ENCODE measurements at places on chromosomes 6 and 20.

GRCh38 chr20:61631751-61632150, 379.7 kb downstream of the CDH4 start:
- no peak for DNase-seq

- DNase-seq: peak; percentile 83
These were observed 800 bp downstream of the RWDD2A start for GRCh38 chr6:83193747-83194566.

DNA sequence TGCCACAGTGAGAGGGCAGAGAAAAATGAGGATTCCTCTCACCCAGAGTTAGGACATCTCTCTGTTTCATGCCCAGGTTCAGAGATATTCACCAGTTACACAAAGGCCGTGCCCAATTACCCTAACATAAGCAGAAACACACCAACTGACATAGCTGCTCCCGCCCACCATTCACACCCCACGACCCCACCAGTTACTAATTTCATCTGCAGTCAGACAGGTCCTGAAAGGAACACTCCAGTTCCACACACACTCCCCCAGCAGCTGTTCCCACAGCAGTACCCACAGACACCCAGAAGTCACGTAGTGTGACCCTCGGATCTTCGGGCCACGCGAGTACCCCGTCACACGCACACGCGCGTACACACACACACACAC, 532 bp downstream of the TMEM74B start:
- no peak for DNase-seq

GRCh38 chr6:16154904-16155303, 26.0 kb downstream of the MYLIP start:
- no peak for DNase-seq

DNA sequence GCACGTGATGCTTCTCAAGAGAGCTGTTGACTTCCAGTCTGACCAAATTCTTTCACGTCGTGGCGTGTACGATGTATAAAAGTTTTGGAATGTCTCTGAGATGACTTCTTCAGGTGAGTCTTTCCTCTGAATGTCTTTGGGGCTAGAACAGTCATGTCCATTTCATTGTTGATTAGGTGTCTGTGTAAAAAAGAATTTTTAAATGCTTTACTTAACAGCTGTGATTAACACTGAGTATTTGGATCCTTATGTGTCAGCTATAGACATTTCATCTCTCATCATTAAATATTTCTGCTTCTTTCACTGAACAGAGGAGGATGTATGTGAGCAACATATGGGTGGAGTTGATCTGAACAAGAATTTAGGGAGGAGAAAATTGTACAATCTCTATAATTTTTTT, 29.3 kb upstream of the KIF13A start:
- no peak for DNase-seq

DNA sequence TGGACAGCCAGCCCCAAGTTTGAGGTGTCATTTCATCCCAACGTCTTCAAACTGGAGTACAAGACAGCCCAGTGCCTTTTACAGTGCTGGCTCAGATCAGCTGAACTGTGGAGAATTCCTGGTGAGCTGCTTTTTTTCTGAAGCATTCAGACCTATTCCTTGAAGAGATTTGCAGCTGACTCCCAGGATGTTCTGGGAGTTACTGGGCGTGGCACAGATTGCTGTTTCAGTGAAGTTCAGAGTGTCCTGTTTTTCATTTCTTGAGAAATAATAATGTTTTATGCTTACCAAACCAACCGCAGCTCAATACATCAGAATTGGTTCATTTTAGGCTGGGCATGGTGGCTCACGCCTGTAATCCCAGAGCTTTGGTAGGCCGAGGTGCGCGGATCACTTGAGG, 33.4 kb upstream of the SRPK1 start:
- no peak for DNase-seq

DNA sequence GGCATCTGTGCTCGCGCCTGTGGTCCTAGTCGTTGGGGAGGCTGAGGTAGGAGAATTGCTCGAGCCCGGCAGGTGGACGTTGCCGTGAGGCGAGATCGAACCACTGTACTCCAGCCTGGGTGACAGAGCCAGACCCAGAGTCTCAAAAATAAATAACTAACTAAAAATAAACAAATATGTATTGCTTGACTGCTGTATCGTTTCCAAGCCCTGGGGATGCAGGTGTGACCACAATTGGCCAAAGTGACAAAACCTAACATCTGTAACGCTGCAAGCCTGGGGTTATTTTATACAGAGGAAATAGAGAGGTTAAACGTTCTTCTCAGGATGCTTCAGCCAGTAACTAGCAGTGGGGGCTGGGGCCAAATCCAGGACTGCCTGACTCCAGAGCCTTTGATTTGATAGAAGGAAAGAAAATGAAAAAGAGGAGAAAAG, 1.9 kb upstream of the SRSF3 start:
- no peak for DNase-seq

DNA sequence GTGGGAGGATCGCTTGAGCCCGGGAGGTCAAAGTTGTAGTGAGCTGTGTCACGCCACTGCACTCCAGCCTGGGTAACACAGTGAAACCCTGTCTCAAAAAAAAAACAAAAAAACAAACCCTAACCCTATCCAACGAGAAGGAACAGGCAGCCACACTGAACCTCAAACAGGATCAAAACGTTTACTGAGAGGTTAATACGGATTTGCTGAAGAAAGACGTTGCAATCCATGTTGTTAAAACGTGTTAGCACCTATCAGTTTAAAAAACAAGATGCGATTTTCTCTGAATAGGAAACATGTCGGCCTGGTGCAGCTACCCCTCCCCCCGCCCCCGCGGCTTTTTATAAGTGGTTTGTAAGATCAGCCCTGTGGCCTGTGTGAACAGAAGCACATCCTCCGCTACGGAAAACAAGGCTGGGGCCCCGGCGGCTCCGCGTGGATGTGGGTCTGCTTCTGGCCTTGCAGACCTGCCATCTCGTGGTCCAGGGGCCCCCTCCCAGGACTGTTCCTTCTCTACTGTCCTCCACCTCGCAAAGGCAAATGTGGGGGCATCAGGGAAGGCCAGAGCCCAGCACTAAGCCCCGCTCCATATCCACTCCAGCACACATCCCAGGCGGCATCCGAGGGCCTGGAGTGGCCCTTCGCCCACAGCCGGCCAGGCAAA, 11.4 kb downstream of the SLC2A4RG start:
- DNase-seq: no peak

GRCh38 chr6:11710311-11710761, 68.3 kb downstream of the ADTRP start:
- DNase-seq: no peak

GRCh38 chr20:58982406-58983114, 1.5 kb downstream of the NELFCD start:
- no peak for DNase-seq

- no peak for DNase-seq
These were observed 96.5 kb downstream of the ALDH8A1 start for GRCh38 chr6:134853111-134854055.

- DNase-seq: peak; percentile 47
These were observed 83.6 kb upstream of the EXOC2 start for GRCh38 chr6:776528-776931.

DNA sequence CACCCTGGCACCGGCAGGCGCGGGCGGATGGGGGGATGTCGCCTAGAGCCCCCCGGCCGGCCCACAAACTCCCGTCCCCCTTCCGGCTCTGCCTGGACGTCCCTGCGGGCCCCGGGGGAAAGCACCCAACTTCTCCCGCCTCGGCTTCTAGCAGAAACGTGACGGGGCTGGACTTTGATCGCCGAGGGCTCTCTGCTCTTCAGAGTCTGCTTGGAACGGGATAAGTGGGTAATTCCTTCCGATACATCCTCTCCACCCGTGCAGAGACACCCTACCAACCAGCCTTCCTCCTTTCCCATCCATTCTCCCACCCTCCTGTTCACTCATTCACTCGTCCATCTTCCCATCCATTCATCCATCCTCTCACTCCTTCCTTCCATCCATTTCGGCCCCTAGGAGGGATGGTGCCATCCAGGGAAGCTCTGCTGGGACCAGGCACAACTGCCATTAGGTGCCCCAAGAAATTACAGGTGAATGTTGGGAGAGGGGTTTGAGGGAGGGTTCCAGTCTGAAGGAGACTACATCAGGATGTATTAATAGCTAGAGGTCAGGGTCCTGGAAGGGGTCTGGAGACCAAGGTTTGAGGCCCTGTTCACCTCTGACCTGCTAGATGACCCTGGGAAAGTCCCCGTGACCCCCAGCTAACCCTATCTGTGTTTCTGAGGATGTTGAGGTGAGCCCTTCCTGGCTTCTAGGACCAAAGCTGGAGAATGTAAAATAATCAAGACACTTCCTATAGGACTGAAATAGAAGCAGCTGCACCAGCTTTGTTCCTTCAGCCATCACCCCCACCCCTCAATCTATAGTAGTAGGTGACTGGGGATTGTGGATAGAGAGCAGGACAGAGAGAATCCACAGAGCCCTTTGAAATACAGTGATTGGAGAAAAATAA, 538 bp downstream of the TTLL9 start:
- DNase-seq: peak; percentile 55

GRCh38 chr20:51393571-51393970, 148.9 kb downstream of the NFATC2 start:
- DNase-seq: no peak

DNA sequence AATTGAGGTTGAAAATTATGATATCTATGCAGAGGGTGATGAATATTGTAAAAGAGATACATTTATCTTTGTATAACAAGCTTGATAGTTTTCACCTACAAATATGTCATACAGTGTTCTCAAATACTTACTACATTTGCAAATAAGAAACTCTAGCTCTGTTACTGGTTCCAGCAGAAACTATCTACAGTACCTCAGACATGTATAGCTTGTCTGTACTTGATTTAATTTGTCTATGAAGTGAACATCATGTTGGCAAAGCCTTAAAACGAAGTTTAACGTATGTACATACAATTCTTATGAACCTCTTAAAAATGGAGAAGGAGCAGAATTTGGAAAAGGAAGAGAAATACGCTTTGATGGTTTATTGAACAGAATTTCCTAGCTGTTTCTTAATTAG, 201.4 kb upstream of the MARCKS start:
- no peak for DNase-seq

GRCh38 chr6:120096696-120097260, 747.2 kb upstream of the MAN1A1 start:
- DNase-seq: no peak

GRCh38 chr6:25303254-25303653, 24.1 kb downstream of the CARMIL1 start:
- no peak for DNase-seq

All from NCI-H69 (cell line).